Kidney tubule cell (primary cell): ENCODE measurements at places on chromosomes 13 and 19.

- no peak for DNase-seq
Measured at GRCh38 chr13:64099994-64100393, 2684.3 kb upstream of the PCDH20 start.

- no peak for DNase-seq
Measured at GRCh38 chr19:2627855-2628254, 74.6 kb downstream of the GNG7 start.

DNA sequence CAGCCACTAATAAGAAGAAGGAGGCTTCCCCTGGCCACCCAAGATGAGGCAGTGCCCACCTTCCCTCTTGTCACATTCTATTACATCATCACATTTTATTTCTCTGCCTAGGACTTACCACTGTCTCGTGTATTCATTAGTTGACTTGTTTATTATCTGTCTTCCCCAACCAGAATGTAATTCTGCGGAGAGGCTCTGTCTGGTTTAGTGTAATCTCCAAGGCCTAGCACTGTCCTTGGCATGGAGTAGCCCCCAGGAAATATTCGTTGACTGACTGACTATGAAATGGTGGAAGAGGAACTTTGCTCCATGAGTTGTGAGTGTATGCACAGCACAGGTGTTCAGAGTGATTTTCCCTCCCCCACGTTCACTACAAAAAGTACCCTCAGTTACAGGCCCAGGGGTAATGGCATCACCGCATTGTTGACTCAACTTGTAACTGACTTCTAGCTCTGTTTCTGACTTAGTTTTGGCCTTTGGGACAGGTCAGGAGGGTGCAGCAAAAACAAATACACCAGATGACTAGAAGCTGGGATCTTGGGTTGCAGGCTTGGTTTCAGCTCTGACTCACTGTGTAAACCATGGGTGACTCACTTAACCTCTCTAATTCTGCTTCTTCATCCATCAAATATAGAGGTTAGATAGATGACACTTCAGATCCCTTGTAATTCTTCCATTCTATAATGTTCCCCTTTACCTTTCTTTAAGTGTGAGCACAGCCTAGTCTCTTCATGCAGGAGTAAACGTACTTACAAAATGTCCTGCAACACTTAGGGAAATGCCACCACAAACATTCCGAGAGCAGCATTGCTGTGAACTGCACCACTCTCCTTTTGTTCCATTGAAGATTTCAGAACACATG, 229.7 kb downstream of the KCNRG start:
- peak; percentile 96 for DNase-seq

- DNase-seq: peak; percentile 49
Measured at GRCh38 chr13:27481766-27482165, 31.4 kb upstream of the MTIF3 start.

- no peak for DNase-seq
Measured at GRCh38 chr13:46519182-46519581, 33.8 kb upstream of the LRCH1 start.

- DNase-seq: no peak
Measured at GRCh38 chr13:113625965-113626721, 31.9 kb downstream of the ATP4B start.

- DNase-seq: no peak
Measured at GRCh38 chr19:18433015-18433691, 4.8 kb downstream of the ISYNA1 start.

DNA sequence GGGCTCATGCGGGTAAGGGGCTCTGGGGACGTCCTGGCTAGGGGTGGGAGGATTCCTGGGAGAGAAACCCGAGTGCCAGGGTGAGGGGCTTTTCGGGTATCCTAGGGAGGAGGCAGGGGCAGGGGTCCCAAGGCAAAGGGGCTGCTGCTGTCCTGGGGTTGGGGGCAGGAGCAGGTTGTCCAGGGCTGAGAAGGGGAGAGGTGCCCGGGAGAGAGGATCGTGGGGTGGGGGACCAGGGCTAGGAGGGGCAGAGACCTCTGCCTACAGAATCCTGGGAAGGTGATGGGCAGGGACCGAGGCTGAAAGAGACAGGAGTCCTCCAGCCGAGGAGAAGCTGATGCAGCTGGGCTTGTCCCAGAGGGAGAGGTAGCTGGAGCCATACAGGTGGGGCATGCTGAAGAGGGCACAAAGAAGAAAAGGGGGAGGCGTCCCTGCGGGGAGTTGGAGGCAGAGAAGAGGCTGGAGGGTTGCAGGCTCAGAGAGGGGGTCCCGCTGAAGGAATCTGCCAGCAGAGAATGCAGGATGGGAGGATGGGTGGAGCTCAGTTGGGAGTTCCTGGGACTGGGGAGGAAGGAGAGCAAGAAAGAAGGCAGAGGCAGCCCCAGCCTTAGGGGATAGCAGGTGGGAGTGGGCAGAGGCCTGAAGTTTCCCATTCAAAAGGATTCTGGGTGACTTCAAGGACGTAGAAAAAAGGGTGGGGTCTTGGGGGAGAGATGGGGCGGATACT, 574 bp downstream of the CYP2S1 start:
- DNase-seq: no peak

GRCh38 chr19:32874605-32875004, 5.0 kb upstream of the SLC7A9 start:
- no peak for DNase-seq

DNA sequence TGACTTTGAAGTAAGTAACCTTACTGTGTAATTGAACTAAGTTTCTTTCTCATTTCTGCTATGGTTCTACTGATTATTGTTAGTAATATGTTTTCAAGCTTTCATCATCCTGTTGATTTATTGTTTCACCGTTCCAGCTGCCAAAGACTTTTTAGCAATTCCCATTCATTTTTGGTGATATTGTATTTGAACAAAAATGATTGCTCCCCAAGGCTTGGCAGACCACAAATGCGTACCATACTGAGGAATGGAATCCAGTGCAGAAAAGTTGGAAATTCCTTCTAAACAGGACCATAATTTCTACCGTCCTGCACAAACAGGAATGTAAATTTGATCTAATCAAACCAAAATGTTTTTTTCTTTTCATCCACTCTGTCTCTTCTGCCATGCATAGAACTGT, 10.7 kb downstream of the EPSTI1 start:
- no peak for DNase-seq

- DNase-seq: peak; percentile 41
Measured at GRCh38 chr13:106569233-106570095, 1.5 kb upstream of the ARGLU1 start.

- no peak for DNase-seq
Measured at GRCh38 chr13:45040622-45041021, 51.3 kb downstream of the GPALPP1 start.

DNA sequence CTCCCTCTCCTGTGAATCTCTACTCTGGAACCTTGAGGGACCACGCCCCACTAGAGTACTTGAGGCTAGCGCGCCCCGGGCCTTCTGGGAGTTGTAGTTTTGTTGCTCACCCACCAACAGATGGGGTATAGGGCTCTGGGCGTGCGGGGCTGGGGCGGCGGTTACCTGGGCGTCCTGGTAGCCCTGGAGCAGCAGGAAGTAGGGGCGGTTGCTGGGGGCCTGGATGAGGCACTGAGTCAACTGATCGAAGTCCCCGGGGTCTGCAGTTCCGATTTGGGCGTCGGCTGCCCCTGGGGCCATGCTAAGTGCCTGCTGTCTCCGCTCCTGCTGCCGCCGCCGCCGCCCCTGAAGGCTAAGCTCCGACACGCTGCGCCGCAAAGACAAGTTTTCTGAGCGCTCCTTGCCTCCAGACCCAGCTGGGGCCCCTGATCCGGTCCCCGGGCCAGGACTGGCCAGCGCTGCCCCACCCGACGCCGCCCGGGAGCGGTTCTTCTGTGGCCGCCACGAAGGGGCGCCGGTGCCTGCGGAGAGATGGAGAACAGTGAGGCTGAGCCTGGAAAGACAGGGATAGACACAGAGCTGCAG, 5.3 kb downstream of the RASIP1 start:
- DNase-seq: peak; percentile 22

GRCh38 chr13:43054803-43055802, 31.7 kb downstream of the DNAJC15 start:
- peak; percentile 66 for DNase-seq

- DNase-seq: no peak
Measured at GRCh38 chr19:55360902-55361301, 2.2 kb downstream of the GARIN5B start.

- DNase-seq: no peak
Measured at GRCh38 chr13:20294497-20294896, 62.4 kb upstream of the GJB6 start.

DNA sequence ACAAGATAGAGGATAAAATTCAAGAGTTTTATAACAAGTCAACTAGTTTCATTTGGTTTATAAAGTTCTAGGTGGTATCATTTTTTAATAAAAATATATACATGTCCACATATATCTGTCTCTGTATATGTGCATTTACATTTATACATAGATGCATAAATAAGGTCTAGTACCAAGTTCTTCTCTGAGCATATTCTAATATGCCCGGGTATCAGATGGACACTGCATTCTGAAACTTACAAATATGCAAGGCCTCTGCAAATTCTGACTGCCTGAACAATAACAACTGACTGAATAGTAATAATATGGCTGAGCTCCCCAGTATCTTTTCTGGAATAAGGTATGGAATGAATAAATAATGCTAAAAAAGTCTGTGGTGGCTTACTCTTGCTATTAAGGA, 304.8 kb downstream of the KLF12 start:
- no peak for DNase-seq

DNA sequence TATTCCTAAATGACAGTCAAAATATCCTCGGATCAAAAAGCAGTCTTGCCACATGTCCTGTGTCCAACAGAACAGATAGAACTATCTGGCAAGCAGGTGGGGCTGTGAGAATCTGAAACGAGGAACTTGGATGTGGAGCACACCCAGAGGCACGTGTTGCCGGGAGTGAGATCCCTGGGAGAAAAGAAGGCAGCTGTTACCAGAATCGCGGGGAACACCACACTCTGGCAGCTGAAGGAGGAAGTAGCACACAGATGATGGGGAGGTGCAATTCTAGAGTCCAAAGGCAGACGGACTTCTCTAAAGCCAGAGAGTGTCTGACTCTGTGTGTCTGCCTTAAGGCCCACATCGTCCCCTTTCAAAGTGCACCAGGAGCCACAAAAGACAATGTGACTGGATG, 22.3 kb downstream of the SLC7A1 start:
- peak; percentile 27 for DNase-seq

GRCh38 chr19:3459089-3459881, 21.0 kb downstream of the SMIM24 start:
- peak; percentile 88 for DNase-seq

DNA sequence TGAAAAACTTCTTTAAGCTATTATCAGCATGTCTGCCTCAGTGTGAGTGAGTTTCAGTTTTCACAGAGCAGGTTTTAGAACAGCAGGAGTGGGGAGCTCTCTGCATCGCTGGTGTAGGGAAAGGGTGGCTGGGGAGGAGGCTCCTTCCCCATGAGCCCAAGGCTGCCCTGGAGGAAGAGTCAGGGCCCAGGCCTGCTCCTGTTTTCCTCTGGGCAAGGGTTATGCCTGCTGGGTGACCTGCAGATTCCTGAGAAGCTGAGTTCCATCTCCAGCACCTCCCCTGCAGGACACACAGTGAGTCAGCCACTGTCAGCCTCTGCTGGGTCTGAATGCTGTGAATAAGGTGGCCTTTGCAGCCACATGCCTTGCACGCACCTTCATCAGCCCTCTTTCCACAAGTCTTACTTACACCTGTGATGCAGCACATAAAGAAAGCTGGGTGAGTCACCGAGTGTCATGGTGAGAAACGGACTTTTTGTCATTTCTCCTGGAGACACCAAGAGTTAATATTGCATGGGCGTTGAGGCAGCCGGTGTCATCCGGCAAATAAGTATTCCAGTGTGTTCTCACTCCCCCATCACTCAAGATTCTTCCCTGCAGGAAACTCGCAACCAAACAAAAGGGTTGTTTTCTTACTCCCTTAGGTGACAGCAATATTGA, 186.4 kb upstream of the KL start:
- DNase-seq: peak; percentile 100

DNA sequence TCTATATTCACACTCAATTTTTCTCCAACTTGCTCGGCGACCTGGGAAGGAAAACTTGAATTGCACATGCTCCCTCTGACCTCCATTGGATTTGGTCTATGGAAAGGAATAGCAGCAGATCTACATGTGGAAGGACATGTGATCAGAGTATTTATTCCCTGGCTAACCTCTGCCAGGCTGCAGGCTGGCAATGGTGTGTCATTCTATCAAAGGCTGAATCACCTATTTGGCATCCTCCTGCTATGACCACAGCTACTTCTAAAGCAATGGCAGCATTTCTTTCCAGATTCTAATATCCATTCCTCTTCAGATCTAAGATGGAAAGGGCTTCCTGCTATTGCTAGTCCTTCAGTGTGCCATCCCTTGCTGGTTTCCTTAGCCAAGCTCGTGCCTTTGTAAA, 144.3 kb upstream of the FREM2 start:
- peak; percentile 86 for DNase-seq

DNA sequence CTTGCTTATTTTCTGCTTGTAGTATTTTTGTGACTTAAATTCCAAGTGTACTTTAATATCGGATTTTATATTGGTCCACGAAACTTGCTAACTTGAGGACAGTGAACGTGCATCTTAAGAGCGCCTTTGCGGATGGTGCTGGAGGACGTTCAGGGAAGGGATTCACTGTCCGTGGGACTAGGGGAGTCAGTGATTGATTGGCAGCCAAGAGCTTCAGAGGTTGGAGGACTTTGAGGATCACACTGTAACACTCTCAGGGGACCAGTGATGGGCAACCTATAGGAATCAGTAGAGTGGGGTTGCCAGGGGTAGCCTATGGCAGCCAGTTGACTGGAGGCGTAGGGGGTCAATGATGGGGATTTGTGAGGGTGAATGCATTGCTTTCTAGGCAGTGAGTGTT, 516 bp downstream of the ZNF175 start:
- peak; percentile 6 for DNase-seq

DNA sequence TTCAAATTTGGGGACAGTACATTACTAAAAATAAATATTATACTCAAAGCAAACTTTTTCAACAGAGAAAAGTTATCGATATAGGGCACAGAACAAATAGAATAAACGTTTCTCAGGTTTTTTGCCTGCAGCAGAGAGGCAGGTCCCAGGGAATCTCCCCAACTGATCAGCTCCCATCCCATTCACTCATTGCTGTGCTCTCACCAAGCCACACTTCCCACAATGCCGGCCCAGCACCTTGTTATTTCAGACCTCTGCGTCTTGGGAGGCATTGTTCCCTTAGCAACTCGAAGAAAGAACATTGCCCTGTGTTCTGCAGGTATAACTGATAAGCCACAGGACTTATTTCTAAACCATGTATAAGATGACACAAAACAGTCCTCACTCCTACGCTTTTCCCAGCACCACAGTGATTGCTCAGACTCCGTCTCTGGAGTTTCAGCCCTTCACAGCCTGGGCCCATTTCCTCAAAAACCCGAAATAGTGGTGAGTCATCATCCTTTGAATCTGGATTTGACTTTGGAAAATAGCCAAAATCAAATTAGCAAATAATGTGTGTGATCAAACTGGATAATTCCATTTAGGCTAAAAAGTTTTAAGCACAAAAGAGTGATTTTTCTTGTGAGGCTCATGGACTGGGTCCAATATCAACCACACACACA, 100.4 kb downstream of the DCLK1 start:
- no peak for DNase-seq
